ENCODE measurements at places on chromosomes 13 and 19. TPM values are rescaled to one million over a fixed set of nuclear protein-coding genes. Genes with fewer than 3 reads are reported as not detected.

The RASAL3 gene
- not detected for total RNA-seq

The ZNF30 gene
- total RNA-seq = 4.6 TPM

The TMEM86B gene
- total RNA-seq = 4.2 TPM

The ZNF442 gene
- 2.7 TPM for total RNA-seq

The IGFL2 gene
- not detected for total RNA-seq

The ZIC5 gene
- 0.56 TPM for total RNA-seq

The C2CD4C gene
- 4.1 TPM for total RNA-seq

The EEF1AKMT1 gene
- total RNA-seq = 7.2 TPM

The CAPS gene
- total RNA-seq = 14.4 TPM

The ANGPTL4 gene
- total RNA-seq = 3.2 TPM

The TEX29 gene
- total RNA-seq = not detected

The C19orf85 gene
- not detected for total RNA-seq

The NBEA gene
- 13.2 TPM for total RNA-seq

The ZNF471 gene
- total RNA-seq = 1.7 TPM

The UQCR11 gene
- total RNA-seq = 73.6 TPM

The TSSK6 gene
- 11.9 TPM for total RNA-seq

The TNFRSF19 gene
- 141 TPM for total RNA-seq

The SHANK1 gene
- 2.9 TPM for total RNA-seq

The GIPR gene
- 23.6 TPM for total RNA-seq

The RGL3 gene
- 29.2 TPM for total RNA-seq

The RPL13A gene
- total RNA-seq = 2,350 TPM

The LRRC4B gene
- total RNA-seq = 56.4 TPM

All from cardiac muscle cell (in vitro differentiated cells and primary cell).